Smooth muscle cell of the pulmonary artery (primary cell): ENCODE measurements at places on chromosomes 12 and 14. TPM values are rescaled to one million over a fixed set of nuclear protein-coding genes. Genes with fewer than 3 reads are reported as not detected.

The POU6F1 gene
- 3.5 and 5.2 TPM in 2 replicates for total RNA-seq

The FAM90A1 gene
- total RNA-seq, result 0.13 TPM in 1 of 2 replicates, not detected in the other

The EML5 gene
- total RNA-seq, result 0.13 and 0.20 TPM in 2 replicates

The POLE gene
- total RNA-seq, result 15.7 and 18.5 TPM in 2 replicates

The REM2 gene
- 0.07 and 0.13 TPM in 2 replicates for total RNA-seq

The SLC17A8 gene
- total RNA-seq, result not detected in 2 replicates

The PRH1 gene
- total RNA-seq, result 10.6 and 16.2 TPM in 2 replicates

The STAC3 gene
- 0.26 and 0.33 TPM in 2 replicates for total RNA-seq

The CLEC1A gene
- total RNA-seq, result not detected in 2 replicates
